CD4-positive, alpha-beta T cell treated with Interleukin-6 for 4 hours (primary cell): ENCODE measurements at places on chromosomes 1 and 21.

DNA sequence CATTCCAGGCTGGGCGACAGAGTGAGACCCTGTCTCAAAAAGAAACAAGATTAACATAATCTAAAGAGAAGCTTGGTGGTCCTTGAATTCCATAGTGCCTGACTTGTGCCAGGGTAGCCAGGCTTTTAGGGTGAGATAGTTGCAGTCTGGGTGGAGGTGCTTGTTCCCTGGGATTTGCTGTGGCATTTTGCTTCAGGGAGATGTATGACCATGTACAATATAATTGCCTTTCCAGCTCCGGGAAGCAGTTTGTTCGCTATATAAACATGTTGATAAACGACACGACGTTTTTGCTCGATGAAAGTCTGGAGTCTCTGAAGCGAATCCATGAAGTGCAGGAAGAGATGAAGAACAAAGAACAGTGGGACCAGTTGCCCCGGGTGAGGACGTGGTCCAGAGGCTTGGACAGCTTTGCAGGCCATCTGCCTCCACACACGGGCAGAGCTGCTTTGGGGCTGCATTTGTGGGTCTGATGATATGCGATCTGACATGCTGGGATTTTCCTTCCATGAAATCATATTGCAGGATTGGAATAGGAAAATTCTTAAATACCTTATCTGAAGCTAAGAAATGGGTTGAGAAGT, 49.4 kb upstream of the KIF1B start:
- DNase-seq, result no peak

DNA sequence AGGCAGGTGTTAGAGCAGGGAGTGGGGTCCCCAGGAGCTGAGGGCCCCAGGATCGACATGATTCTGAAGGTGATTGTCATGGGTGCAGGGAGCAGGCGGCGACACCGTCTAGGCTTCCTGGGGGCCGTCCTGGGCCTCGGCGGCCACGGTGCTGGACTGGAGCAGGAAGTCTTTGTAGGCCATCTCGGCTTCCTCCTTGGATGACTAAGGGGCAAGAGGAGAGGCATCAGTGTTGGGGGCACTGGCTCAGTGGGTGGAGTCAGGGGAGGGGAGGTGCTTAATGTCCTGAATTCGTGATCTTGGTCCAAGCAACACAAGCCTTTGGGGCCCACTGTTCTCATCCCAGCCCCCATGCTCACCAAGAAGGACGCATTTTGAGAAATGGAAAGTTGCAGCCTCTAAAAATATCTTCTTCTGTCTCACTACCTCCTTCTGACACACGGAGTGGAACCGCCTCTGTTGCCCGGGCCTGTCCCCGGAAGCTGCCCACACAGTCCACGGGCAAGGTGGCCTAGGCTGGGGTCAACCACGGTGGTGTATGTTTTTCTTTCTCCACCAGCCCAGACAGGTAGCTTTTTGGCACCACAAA, 8.6 kb upstream of the FCMR start:
- peak; percentile 52 for DNase-seq

DNA sequence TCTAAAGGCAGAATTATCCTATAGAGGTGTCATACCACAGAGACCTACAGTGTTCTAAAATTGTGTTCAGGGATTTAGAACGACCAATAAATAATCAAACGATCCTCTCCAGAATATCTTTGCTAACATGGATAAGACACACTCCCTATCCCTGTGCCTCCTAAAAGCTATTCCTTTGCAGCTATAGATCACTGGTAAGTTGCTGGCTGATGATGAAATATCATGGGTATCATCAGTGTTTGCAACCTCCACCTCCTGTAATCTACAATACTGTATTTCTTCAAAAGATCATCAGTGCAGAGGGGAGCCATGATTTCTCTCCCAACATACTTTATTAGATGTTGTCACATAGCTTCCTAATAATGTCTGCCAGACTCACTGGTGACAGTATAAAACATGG, 201.9 kb downstream of the NTNG1 start:
- DNase-seq, result no peak

GRCh38 chr1:150159550-150159949, 9.8 kb downstream of the PLEKHO1 start:
- DNase-seq, result no peak

- no peak for DNase-seq
Measured at GRCh38 chr1:1624443-1625403, 7.2 kb upstream of the MMP23B start.

DNA sequence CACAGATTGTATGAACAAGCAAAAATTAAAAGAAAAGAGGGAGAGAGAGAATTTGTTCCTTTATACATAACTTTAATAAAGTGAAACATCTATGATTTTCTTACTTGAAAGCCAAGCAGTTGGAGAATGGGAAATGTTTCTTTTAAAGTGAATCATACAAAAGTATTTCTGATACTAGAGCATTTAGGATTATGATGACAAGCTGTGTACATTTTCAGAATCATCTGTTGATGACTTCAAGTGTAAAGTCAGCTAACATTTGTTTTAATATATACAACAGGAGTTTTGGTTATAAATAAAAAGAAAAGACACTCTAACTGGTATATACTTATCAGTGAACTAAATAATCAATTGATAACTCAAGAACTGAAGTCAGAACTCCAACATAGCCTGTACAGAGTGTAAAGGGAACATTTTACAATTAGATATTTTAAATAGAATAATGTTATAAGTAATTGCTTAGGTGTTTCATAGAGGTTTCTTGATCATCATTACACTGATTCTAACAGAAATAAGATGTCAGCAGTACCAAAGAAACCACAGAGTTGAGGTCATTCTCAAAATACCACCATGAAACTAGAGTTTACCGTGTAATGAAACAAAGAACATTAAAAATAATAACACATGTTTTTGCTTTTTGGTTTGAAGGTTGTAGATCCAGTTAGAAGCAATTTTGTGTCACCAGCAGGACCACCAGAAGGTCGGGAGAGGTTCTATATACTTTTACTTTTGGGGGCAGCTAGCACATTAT, 103.4 kb downstream of the COL24A1 start:
- DNase-seq, result no peak

DNA sequence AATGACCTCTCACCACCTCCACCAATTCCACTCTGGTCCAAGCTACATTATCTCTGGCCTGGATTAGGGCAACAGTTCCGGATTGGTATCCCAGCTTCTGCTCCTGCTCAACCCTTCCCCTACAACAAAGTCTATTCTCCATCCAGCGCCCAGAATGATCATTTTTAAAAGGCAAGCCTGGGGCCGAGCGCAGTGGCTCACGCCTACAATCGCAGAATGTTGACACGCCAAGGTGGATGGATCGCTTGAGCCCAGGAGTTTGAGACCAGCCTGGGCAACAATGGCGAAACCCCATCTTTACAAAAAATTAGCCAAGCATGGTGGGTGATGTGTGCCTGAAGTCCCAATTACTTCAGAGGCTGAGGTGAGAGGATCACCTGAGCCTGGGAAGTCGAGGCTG, 2.2 kb downstream of the LYST start:
- DNase-seq, result no peak

DNA sequence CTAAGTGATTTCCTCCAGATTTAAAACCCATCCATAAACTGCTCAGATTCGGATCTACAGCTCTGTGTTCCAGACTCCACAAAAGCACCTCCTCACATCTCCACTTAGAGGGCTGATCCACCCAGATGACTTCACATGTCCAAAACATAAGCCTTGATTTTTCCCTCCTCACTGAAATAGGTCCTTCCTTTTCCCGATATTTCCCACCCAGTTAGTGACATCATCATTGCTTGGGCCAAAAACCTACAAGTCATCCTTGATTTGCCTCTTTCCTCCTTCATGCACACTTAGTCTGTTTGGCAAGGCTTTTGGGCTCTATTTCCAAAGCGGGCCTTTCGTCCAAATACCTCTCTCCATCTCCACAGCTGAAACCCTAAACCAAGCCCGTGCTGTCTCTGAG, 32.3 kb downstream of the CCDC185 start:
- DNase-seq, result no peak

DNA sequence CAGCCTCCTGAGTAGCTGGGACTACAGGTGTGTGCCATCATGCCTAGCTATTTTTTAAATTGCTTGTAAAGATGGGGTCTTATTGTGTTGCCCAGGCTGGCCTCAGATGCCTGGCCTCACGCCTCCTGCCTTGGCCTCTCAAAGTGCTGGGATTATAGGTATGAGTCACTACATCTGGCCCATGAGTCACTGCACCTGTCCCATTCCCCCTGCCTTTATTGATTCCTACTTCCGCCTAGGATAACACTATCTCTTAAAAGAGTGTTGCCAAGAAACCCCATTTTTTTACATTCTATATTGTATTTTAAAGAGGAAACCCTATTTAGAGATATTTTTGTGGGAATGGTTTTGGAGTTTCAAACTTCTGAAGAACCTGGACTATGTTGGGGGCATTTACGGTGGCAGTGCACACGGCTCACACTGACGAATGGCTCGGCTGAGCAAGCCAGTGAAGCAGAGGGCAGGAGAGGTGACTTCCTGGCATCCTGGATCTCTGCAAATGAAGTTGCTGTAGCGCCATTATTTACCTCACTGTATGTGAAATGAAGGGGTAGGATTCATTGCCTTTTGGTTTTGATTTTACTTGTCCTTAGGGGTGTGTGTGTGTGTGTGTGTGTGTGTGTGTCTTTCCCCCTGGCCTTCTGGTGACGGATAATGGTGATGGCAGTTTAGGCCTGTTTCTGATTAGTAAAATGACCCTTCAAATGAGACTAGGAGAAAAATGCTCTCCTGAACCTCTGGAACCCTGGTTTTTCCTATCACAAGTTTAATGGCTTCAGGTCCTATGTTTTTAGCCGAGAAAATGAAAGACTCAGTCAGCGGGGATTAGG, 22.5 kb downstream of the KIF26B start:
- no peak for DNase-seq

GRCh38 chr1:87816646-87817045, 488.0 kb downstream of the LMO4 start:
- DNase-seq, result no peak

- no peak for DNase-seq
Measured at GRCh38 chr1:241181471-241181870, 175.5 kb downstream of the RGS7 start.

GRCh38 chr1:53689736-53690326, 49.1 kb downstream of the GLIS1 start:
- DNase-seq, result no peak

DNA sequence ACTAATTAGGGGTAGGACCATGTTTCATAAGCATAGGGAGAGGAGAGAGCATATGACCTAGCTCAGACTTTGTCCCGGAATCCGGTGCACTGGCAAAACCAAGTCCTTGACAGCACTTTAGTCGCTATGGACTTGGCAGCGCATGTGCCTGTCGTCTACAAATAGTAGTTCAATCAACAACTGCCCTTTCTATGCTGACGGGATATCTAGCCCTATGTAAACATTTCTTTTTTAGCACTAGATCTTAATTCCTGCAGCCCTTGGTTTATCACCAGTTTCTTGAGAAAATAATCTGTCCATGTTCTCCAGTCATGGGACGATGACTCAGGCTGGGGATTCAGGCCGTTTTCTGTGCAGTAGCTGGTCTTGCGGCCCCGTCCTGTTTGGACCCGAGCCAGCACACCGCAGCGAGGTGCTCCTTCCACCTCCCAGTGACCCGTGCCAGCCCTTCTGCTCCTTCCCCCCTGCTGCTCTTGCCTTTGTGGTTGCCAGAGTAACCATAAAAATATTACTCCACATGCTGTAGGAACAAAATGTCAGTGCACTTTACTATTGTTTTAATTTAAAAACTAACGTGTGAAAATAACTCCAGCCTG, 8.6 kb upstream of the MT1HL1 start:
- no peak for DNase-seq

GRCh38 chr1:225996946-225997545, 2.1 kb downstream of the SDE2 start:
- DNase-seq, result no peak

DNA sequence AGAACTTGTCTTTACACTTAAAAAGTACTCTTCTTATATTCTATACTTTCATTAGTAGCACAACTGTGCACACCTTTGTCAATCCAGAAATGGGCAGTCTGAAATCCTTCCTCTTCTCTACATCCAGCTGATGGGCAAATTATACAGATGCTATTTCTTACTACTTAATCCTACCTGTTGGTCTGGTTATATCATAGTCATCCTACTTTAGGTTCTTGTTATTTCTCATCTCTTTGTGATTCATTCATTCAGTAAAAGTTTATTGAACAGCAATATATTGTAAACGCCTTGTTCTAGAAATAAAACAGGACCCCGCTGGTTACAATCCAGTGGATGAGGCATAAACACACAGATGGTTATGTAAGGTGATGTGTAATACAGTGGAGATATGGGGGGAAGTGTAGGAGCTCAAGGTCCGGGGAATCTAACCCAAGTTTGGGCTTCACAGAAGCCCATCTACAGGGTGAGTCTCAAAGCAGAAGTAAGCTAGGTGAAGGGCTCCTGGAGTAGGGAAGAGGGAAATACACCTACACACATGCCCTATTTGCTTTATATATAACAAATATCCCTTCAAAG, 11.8 kb upstream of the FUBP1 start:
- DNase-seq, result no peak

DNA sequence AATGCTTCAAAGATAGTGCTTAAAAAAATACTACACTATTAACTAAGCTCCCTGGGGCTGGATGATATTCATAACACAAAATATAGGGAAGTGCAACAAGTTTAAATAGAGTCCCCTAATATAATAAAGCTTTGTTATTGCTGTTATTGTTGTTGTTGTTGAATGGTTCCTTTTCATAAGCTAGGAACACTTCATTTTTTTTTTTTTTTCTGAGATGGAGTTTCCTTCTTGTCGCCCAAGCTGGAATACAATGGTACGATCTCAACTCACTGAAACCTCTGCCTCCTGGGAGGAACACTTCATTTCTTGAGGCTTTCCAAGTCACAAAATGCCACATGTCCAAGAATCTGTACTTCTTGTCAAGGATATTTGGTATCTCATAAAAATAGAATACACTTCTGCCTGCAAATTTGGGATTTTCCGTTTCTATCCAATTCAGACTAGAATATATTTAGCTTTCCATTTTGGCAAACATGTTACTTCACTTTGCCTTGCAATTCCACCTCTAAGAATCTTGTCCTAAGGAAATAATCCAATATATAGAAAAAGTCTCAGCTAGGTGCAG, 21.1 kb downstream of the WDR47 start:
- DNase-seq, result no peak

- DNase-seq, result no peak
Measured at GRCh38 chr1:72394457-72394856, 112.1 kb upstream of the NEGR1 start.

DNA sequence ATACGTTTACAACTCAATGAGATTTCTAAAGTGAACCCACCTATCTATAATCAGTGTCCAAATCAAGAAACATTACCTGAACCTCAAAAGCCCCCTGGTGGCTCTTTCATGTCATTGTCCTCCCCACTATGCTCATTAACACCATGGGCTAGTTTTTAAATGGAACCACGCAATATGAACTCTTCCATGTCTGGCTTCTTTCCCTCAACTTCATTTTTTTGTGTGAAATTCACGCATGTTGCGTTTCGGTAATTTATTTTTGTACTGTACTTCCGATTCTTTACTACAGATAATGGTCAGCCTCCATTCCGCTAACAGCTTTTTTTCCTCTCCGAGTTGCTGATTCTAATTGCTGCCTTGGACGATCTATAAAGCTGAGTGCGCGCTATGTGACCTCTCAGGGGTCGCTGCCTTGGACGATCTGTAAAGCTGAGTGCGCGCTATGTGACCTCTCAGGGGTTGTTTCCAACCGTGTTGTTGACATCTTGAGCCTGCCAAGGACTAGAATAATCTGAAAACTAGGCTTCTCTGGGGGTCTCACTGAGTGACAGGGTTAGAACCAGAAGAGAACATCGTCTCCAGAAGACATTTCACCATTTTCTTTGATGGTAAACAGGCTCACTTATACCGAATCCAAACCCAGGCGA, 1.1 kb upstream of the CACYBP start:
- peak; percentile 64 for DNase-seq

GRCh38 chr1:157004806-157005205, 40.7 kb downstream of the ARHGEF11 start:
- DNase-seq, result no peak

- no peak for DNase-seq
Measured at GRCh38 chr21:45540601-45540970, 1.7 kb downstream of the SLC19A1 start.
